Activated CD4-positive, alpha-beta T cell treated with anti-CD3 and anti-CD28 coated beads, Interleukin-2, amount 50 U/mL, for 4 hours (primary cell): ENCODE measurements at places on chromosomes 12 and 14.

DNA sequence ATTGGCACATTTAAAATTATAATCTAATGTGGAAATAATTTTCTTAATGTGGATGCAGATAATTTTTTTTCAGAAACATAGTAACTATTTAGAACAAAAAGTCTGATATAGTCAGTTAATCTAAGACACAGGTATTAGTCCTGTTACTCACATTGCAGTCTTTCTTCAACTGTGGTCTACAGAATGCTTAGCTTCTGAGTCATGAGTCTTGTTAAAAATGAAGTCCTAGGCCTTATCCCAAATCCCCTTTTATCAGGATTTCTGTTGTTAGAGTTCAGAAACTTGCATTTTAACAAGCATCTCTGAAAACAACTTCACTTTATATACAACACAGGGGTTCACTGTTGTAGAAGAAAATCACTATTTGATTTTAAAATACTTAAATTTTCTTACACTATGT, 112.2 kb downstream of the SLC16A7 start:
- no peak for DNase-seq

GRCh38 chr14:100393906-100394732, 71.0 kb downstream of the SLC25A47 start:
- DNase-seq = no peak

DNA sequence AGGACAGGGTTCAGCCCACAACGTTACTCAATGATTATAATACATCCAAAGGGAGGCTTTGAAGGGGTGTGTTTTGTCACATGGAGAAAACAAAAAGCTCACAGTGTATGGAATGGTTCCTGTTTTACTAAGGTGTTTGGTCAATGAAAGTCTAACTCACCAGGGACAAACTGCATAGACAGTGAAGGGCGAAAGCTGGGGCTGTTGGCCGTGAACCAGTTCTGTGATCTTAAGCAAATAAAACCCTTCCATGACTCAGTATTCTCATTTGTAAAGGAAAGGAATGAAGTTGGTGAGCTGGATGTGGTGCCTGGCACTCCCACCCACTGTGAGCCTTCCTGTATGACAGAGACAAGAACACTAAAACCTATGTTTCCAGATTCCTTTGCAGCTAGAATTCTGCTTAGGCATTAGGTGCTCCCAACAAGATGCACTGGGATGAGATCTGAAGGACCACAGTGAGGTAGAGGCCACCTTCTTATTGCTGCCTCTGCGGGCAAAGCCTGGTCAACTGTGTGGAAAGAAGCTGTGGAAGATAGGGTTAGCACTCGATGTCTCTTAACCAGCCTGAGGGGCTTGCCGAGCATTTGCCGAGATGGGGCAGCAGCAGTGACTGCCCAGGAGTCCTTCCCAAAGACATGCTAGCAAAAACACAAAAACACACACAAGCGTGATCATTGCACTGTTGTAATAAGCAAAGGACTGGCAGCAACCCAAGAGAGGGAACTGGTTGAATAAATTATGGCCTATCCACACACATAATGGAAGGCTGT, 48.5 kb downstream of the VCPKMT start:
- no peak for DNase-seq

GRCh38 chr14:100909439-100909838, 5.9 kb upstream of the RTL1 start:
- no peak for DNase-seq

GRCh38 chr12:52245259-52245961, 12.4 kb downstream of the KRT7 start:
- no peak for DNase-seq

DNA sequence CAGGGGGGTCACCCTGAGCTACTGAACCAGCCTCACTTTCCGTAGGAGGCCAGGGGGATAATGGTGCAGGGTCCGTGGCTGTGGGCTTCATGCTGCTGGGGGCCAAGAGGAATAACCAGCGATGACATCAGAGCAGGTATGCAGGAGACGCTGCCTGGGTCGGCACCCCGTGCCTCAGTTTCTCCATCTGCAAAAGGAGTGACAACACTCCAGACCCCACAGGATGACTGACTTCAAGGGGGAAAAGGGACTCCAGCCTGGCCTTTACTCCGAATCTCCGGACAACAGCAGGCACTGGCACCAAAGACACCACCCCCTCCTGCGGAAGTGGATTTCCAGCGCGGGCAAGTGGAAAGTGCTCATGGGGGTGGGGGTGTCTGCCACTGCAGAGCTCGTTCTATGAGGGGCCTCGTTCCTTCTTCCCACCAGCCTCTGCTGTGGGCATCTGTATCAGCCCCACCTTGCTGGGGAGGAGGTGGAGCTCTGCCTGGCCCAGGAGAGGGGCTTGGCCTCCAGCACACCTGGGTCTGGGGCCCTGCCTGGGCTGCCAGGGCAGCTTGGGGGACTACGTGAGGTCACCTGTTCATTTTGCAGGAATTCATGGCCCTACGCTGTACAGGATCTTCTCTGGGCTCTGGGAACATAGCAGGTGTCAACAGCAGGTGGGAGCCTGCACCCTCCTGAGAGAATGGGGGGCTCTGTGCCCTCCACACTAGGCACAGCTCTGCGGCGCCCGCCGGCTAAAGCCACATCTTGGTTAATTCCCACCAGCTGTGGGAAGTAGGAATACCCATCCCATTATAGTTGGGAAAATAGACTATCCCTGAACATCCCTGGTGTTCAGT, 216.6 kb upstream of the C14orf180 start:
- DNase-seq = no peak

DNA sequence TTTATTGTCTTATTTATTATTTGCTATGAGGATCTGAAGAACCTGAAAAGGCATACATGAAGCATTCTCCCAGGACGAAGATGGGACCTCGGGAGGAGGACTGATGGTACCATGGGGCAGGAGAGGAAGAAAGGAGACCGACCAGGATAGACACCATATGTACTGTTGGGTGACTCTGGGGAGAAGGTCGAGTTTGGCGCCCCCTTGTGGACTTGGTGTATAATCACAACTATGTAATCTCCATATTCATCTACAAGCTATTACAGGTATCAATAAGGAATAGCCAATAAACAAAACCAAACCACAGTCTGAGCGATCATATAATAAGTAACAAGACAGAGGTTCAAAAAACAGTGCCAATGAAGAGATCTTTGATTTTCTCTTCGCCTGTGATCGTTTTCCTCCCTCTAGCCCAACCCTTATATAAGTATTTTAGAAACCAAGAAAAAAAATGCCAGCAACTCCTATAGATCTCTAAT, 139.1 kb downstream of the SPTSSA start:
- DNase-seq = peak; percentile 62

DNA sequence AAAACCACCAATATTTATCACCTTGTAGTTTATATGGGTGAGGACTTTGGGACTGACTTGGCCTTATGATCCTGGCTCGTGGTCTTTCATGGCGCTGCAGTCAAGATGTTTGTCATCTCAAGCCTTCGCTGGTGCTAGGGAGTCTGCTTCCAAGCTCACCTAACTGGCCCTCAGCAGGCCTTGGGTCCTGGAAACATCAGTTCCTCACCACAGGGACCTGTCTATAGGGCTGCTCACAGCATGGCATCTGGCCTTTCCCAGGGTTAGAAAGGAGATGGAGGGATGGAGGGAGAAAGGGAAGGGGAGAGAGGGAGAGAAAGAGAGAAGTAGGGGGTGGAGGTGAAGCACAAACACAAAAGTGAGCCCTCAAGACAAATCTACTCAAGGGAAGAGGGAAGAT, 31.7 kb downstream of the VCPKMT start:
- DNase-seq = no peak

DNA sequence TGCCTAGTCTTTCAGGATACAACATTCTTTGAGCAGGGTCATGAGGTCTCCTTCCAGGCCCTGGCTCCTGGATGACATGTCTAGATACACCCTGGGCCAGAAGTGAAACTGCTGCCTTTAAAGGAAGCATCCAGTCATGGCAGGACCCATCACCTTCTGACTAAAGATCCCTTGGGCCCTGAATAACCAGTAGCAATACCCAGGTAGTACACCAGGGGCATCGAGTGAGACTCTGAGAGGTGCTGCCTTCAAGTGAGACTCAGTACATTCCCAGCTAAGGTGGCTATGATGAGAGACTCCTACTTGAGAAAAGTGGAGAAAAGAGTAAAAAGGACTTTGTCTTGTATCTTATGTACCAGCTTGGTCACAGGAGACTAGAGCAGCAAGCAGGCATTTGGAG, 23.5 kb downstream of the OR6C68 start:
- DNase-seq = no peak

- no peak for DNase-seq
These were observed 47.9 kb downstream of the WDR20 start for GRCh38 chr14:102187568-102188001.

- no peak for DNase-seq
These were observed 795.4 kb downstream of the SLC6A15 start for GRCh38 chr12:84117190-84117589.

GRCh38 chr12:58342736-58343135, 401.4 kb downstream of the ATP23 start:
- DNase-seq = no peak

DNA sequence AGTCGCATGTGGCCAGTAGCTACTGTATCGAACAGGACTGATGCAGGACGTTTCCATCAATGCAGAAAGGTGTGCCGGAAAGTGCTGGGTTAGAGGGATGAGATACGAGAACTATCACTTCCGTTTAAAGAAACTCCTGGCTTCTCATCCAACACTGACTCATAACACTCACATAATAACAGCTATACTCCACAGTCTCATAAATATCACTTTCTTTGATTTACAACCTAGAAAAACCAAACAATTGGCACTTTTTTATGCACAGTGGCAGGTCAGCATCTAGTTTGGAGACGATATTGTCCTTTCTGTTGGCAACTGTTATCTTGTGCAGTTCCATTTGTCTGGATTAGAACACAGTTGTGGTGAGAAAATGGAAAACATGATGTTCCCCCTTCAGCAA, 43.4 kb downstream of the SLC25A21 start:
- no peak for DNase-seq

DNA sequence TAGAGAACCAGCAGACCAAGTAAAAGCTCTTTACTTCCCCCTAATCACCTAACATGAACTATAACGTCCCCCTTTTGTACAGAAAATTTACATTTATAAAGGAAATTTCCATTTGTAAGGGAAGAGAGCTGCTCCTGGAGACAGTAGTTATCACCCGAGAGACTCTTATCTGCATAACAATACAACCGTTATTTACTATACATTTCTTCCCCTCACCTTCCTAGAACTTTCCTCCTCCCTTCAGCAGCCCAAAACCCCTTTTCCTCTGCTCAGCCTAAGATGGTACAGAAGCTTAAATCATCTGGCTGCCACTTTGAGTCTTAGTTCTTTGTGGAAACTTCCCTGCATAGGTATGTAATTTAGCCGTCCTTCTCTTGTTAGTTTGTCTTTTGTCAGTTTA, 40.4 kb upstream of the ETV6 start:
- DNase-seq = no peak

GRCh38 chr14:25759920-25760655, 710.1 kb upstream of the STXBP6 start:
- no peak for DNase-seq

DNA sequence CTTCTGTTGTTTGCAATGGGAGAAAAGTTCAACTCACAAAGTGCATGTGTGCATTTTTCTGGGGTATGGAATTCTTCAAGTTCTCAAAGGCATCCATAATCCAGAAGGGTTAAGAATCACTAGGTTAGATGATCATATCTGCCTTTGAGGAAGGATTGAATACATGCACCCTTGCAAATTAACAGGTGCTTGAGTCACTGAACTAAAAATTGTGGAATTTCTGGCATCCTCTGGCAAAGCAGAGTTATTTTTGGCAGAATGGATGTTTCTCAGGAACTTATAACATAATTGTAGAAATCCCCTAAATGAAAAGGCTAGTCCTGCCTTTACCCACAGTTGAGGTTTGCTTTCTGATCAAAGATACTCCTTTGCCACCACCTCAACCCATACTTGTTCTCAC, 136.5 kb upstream of the DYRK2 start:
- no peak for DNase-seq

GRCh38 chr12:101829639-101830366, 956 bp downstream of the GNPTAB start:
- DNase-seq = no peak

DNA sequence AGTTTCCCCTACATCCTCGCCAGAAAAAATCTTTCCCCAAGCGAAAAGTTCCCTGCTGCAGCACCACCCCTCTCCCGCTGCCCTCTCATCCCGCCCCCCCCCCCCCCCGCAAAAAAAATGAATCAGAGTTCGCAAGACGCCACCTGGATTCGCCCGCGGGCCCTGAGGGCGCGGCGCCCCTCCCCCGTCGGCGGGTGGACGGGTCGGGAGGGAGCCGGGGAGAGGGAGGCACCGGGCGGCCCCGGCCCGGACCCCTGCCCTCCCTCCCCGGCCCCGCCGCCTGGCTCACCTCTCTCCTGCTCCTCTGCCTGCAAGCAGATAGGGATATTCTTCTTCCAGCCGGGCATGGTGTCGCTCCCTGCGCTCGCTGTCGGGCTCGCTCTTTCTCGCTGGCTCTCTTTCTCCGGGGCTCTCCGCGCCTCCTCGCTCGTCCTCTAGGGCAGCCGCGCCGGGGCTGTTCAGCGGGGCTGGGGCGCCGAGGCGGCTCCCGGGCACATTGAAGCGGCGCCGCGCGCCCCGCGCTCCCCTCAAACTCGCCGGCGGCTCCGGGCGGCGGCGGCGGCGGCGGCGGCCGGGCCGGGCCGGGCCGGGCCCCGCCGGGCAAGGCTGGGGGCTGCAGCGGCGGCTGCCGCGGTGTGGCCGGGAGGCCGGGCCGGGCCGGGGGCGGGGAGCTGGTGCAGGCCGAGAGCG, 200.3 kb upstream of the CAND1 start:
- DNase-seq = peak; percentile 45

DNA sequence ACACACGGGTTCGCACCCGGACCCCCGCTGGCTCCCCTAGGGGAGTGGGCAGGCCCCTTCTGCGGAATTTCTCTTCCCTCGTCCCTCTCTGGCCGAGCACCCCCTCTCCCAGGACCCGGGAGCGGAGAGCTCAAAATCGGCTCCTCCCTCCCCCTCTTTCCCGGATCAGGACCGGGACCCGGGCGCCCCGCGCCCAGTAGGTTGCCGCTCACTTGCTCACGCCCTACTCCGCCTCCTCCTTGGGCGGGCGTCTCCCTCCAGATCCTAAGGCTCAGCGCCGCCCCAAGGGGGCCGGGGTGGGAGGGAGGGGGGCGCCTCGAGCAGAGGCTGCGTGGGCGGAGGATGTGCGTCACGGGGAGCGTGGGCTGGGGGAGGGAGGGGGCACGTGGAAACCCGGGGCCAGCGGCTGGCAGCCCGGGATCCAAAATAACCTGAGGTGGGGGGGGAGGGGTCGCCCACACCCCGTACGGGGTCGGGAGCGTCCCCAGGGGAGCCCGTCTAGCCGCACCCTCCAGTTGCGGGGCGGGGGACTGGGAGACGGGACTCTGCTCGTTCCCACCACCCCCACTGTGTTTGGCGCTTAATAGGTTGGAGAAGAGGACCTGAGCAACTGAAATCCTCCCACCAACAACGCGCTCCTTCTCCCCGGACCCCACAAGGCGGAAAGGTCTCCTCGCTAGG, 1.8 kb upstream of the NAB2 start:
- peak; percentile 98 for DNase-seq
